ENCODE measurements at places on chromosomes 2 and 18. TPM values are rescaled to one million over a fixed set of nuclear protein-coding genes. Genes with fewer than 3 reads are reported as not detected.

Gene TBR1
- total RNA-seq: 0.09 TPM

- DNase-seq: no peak
These were observed 11.6 kb upstream of the PSD4 start for GRCh38 chr2:113162173-113162572.

- DNase-seq: no peak
These were observed 292.9 kb upstream of the SLC14A2 start for GRCh38 chr18:45322343-45322742.

- no peak for DNase-seq
These were observed 189.0 kb upstream of the CTAGE1 start for GRCh38 chr18:22606563-22607283.

- no peak for DNase-seq
These were observed 72.4 kb upstream of the SLC66A3 start for GRCh38 chr2:11082880-11083279.
